ENCODE measurements at places on chromosomes 7 and 10.

DNA sequence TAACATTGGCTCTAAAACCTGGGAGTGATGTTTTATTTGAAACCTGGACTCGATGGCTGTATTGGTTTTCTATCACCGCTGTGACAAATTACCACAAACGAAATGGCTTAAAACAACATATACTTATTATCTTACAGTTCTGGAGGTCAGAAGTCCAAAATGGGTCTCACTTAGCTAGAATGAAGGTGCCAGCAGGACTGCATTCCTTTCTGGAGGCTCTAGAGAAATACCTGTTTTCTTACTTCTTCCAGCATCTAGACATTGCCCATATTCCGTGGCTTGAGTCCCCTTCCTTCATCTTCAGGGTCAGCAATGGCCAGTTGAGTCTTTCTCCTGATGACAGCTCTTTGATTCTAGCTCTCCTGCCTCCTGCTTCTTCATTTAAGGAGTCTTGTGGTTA, 44.3 kb upstream of the STEAP1B start:
- DNase-seq, result no peak

DNA sequence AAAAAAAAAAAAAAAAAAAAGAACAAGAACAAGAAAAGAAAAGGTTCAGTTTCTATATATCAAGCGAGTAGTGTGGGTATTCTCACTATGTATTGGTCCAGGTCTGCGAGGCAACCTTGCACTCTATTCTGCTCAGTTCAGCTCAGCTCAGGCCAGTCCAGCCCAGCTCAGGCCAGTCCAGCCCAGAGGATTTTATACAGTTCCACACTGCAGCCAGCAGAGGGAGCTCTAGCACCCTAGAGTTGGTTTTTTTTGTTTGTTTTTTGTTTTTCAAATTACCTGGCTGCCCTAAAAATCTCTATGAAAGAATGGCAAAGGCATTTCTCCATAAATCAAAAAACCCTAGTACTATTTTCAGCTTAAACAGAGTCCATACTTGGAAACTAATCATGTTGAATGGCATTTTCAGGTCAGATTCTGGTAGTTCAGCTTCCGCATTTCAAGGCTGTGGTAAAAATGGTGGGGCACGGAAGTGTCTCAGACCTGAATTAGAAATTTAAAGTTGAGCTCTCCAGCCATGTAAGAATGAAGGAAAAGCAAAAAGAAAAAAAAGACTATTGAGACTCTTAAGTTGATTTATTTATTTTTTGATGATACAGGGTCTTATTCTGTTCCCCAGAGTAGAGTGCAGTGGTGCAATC, 55.2 kb upstream of the GSDME start:
- peak; percentile 78 for DNase-seq

- DNase-seq, result no peak
Observed at GRCh38 chr7:148931470-148931869, 47.4 kb upstream of the EZH2 start.

DNA sequence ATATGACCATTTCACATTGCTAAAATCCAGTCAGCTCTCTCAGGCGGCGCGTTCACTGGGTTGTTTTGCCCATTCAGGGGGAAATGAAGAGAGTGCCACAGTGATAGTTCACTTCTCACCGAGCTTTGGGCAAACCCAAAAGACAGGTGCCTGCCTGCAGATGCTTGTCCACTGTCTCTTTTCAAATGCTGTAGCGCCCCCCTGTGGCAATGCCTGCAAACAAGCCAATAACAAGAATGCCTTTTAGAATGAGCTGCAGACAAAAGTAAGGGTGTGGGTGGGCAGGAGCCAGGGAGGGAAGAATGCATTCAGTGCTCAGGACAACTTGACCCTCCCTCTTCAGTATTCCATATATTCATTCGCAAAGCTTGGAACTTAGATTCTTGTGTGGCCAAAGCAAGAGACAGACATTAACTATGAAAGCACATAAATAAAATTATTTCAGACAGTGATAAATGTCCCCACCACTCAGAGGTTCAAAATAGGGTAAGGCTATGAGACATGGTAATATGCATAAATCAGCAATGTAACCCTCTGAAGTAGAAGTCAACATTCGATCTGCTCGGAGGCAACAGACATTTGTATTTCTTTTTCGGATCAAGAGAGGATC, 86.9 kb downstream of the JAZF1 start:
- peak; percentile 71 for DNase-seq

- DNase-seq, result no peak
Observed at GRCh38 chr7:99665312-99666012, 14.3 kb downstream of the CYP3A5 start.
